Right ventricle myocardium superior (tissue), 1 donor: ENCODE measurements at places on chromosomes 2 and 18. TPM values are rescaled to one million over a fixed set of nuclear protein-coding genes. Genes with fewer than 3 reads are reported as not detected.

Gene HOXD3
- total RNA-seq = 0.38 TPM

Gene SAG
- not detected for total RNA-seq

Gene LGALSL
- total RNA-seq = 4.2 TPM

Gene SIX2
- total RNA-seq = 0.65 TPM

Gene POLE4
- total RNA-seq = 48.7 TPM

Gene WDR75
- 15.0 TPM for total RNA-seq

Gene SFT2D3
- 3.2 TPM for total RNA-seq

Gene LINC00305
- not detected for total RNA-seq

Gene SERPINB3
- not detected for total RNA-seq

Gene UPP2
- total RNA-seq = not detected

Gene SF3B1
- 117 TPM for total RNA-seq

Gene IRS1
- total RNA-seq = 17.6 TPM

Gene FBXO48
- 1.1 TPM for total RNA-seq

Gene NEURL3
- total RNA-seq = not detected

Gene RIT2
- total RNA-seq = not detected

Gene NYAP2
- not detected for total RNA-seq

Gene RPL31
- 756 TPM for total RNA-seq

Gene KATNAL2
- total RNA-seq = 3.0 TPM

Gene TSGA10
- 3.4 TPM for total RNA-seq

Gene DSG4
- not detected for total RNA-seq

Gene GPR45
- total RNA-seq = not detected

Gene FAM237A
- total RNA-seq = not detected

Gene WDR43
- 19.0 TPM for total RNA-seq

Gene LYPD1
- not detected for total RNA-seq

Gene ZCCHC2
- 16.1 TPM for total RNA-seq

Gene CIB4
- not detected for total RNA-seq
